NCI-H146 (cell line): ENCODE measurements at places on chromosomes 2 and 18.

- no peak for DNase-seq
Measured at GRCh38 chr2:240952496-240953246, 45.7 kb upstream of the SNED1 start.

DNA sequence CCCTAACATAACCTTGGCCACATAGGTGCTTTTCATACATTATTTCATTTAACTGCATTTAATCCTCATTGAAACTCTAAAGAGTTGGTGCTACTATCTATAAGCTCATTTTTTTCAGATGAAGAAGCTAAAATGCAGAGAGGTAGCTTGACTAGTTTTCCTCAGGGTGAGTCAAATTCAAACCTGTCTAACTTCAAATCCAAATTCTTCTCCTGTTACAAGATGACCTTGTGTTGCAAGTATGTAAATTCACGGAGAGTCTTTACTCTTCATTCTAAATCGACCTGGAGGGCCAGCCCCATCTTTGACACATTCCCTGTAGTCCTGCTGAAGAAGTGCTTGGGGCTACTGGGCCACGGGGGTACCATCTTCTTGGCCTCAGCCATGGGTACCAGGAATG is 8.2 kb upstream of the SETBP1 start:
- DNase-seq = no peak

GRCh38 chr2:196356332-196356731 is 185.0 kb upstream of the STK17B start:
- no peak for DNase-seq

DNA sequence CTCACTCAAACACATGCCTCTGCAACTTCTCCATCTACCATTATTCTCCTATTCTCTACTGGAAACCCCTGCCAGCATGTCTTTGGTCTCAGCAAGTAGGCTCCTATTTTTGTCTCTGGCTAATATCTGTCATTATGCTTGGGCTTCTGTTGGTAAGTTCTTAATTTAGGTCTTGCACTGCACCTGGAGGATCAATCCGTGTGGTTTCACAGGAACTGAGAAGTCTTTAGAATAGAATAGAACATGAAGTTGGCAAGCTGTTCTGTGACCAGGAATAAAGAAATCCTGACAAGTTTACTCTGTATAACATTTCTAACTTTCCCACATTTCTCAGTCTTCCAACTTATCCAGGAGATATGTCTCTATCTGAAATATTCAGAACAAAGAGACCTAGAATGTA is 219.5 kb upstream of the GYPC start:
- no peak for DNase-seq

DNA sequence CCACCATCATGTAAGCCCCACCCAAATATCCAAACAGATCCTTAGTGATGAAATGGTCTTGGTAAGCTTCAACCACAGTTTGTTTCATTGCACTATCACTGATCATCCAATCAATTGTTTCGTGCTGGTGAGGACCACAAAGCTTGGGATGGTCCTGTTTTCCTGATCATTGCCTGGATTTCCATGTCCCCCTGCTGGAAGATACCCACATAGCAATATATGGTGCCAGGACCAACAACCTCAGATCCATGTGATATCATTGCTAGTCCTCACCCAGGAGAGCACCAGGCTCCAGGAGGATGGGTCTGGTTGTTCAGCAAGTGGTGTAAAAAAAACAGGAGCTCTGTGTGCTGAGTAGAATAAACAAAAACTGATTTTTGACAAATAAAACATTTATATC is 206.5 kb upstream of the SH3BP4 start:
- no peak for DNase-seq

- DNase-seq = no peak
Measured at GRCh38 chr2:152434395-152435182, 99.6 kb downstream of the FMNL2 start.

DNA sequence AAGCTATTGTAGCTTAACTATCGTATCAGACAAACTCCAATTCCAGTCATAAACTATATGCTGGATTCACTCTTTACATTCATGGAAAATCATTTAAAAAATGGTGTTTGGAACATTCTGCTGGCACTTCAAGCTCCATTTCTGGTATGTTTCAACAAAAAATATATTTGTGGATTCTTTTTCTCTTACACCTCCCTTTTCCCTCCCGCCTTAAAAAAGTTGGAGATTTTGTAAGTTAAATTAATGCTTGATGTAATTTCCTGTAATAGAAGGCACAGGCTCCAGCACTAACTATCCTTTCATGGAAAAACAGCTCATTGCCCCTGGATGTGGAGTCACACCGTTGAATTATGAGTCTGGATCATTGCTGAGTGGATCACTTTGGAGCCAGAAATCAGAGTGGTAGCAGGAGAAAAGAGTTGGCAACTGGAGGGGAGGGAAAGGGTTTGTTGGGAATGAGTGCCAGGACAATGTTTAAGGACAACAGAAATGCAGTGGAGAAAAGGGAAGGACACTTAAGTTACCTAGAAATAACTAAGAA is 102.8 kb downstream of the ICOS start:
- DNase-seq = no peak

DNA sequence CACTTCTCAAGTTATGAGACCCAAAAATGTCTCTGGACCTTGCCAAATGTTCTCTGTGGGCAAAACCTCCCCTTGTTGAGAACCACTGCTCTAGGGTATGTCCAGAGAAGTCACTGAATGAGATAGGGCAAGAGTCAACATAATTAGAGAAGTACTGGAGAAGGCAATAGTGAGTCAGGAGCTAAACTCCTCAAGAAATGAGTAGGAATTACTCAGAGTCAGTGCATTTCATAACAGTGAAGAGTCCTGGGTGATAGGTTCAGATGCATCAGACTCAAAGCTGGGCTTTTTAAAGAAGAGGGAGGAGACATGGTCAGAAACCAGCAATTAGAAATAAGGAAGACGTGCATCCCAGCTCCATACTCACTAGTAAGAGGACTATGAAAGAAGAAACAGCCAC is 38.6 kb upstream of the IHH start:
- DNase-seq = no peak

- DNase-seq = peak; percentile 59
Measured at GRCh38 chr18:31977270-31977872, 34.4 kb upstream of the TRAPPC8 start.

GRCh38 chr2:203104273-203104672 is 89.6 kb downstream of the NBEAL1 start:
- no peak for DNase-seq

GRCh38 chr2:228624733-228625132 is 443.2 kb upstream of the SPHKAP start:
- DNase-seq = no peak

DNA sequence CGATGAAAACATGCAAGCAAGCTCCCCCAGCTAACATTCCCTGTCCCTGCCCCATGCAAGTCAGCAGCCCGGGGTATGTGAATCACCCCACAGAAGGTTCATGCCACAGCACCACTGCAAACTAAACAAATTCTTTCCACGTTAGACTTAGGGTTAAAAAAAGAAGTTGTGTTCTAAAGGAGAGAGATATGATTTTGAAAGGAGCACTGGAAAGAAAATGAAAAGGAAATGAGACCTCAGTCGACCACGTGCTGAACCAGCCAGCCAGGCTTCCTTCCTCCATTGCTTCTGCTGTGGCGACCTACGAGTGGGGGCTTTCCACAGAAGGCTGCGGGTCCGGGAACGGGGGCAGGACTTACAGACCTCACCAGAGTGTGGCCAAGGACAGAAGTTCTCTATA is 52.0 kb downstream of the ARL4C start:
- no peak for DNase-seq

- DNase-seq = no peak
Measured at GRCh38 chr2:207854484-207855440, 85.1 kb upstream of the FZD5 start.

- no peak for DNase-seq
Measured at GRCh38 chr2:207617011-207617671, 8.1 kb downstream of the METTL21A start.

- no peak for DNase-seq
Measured at GRCh38 chr18:59945544-59945943, 45.7 kb downstream of the PMAIP1 start.

GRCh38 chr2:37816686-37817085 is 108.4 kb upstream of the RMDN2 start:
- no peak for DNase-seq

GRCh38 chr18:22752014-22752413 is 181.1 kb upstream of the RBBP8 start:
- DNase-seq = no peak
